Astrocyte (in vitro differentiated cells and primary cell): ENCODE measurements at places on chromosomes 4 and X.

- no peaks in the 10 kb centered on the region for H3K27me3 ChIP-seq
- DNase-seq = no peak
- H3K36me3 ChIP-seq = peaks cover 11% of the 10 kb centered on the region
- no peak overlapping the region for H3K4me3 ChIP-seq
- no peak overlapping the region for H3K27ac ChIP-seq
- H3K4me1 ChIP-seq = peaks cover 30% of the 10 kb centered on the region
Observed at GRCh38 chr4:186698028-186698427, 25.6 kb downstream of the FAT1 start.

DNA sequence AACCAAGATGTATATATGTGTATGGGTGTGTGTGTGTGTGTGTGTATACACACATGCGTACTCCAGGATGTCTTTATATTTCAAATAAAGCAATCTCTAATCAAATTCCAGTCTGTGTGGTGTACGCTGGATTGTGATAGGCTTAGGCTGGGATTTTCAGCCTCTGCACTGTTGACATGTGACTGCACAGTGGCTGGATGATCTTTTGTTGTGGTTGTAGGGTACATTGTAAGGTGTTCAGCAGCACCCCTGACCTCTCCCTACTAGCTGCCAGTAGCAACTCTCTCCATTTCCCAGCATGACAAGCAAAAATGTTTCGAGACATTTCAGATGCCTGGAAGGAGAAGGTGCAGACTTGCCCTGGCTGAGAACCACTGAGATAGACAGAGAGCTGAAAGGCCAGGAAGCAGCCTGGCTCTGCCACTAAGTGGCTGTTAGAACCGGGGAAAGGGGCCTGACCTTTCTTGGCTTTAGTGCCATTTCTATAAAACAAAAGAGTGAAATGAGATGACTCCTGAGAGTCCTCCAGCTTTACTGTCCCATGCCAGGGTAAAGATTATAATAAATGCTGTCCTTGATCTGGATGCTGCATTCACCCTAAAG lies 10.5 kb downstream of the PGM2 start:
- peak overlapping the region; percentile 41 for H3K27ac ChIP-seq
- H3K36me3 ChIP-seq = peaks cover 24% of the 10 kb centered on the region
- H3K4me3 ChIP-seq = peak overlapping the region; percentile 20
- no peaks in the 10 kb centered on the region for H3K27me3 ChIP-seq
- no peak for DNase-seq

- peaks cover 4% of the 10 kb centered on the region for H3K4me1 ChIP-seq
- no peaks in the 10 kb centered on the region for H3K36me3 ChIP-seq
- no peak overlapping the region for H3K27ac ChIP-seq
- H3K4me3 ChIP-seq = no peak overlapping the region
Observed at GRCh38 chr4:10960389-10960788, 275.8 kb upstream of the CLNK start.

DNA sequence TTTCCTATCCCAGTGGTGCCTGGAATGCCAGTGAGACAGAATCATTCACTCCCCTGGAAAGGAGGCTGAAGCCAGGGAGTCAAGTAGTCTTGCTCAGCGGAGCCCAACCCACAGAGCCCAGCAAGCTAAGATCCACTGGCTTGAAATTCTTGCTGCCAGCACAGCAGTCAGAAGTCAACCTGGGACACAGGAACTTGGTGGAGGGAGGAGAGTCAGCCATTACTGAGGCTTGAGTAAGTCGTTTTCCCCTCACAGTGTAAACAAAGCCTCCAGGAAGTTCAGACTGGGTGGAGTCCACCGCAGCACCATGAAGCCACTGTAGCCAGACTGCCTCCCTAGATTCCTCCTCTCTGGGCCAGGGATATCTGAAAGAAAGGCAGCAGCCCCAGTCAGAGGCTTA lies 283.2 kb upstream of the CPEB2 start:
- DNase-seq = peak; percentile 61
- no peaks in the 10 kb centered on the region for H3K36me3 ChIP-seq
- peaks cover 8% of the 10 kb centered on the region for H3K4me1 ChIP-seq
- peak overlapping the region; percentile 2 for H3K27ac ChIP-seq
- H3K27me3 ChIP-seq = no peaks in the 10 kb centered on the region

DNA sequence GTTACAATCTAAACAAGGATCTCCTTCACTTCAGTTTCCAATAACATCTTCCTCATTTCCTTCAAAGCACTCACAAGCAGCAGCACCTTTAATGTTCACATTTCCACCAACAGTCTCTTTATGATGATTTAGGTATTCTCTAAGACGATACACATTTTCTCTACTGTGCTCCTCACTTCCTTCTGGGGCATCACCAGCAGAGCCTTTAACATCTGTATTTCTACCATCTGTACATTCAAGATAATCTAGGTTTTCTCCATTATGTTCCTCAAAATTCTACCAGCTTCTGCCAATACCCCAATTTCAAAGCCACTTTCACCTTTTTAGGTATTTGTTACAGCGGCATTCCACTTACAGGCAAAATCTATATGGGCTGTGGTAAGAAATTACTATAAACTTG lies 80.6 kb downstream of the FBXW7 start:
- DNase-seq = no peak
- H3K4me1 ChIP-seq = peaks cover 3% of the 10 kb centered on the region
- H3K27me3 ChIP-seq = no peaks in the 10 kb centered on the region

DNA sequence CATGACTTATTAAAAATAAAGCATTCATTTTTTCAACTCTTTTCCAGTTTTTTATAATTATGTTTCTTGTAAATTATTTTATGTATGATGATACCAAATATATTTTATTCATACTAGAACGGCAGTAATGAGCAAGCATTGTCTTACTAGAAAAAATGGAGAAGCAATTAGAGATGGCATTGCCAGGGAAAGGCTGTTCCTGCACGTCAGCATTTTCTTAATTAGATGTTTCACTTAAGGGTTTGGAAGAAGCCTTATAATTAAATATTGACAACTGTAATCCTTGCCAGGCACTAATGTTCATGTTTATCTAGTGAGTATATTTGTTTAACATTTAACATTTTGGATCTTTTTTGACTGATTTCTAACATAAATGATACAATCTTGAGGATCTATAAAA lies 16.6 kb downstream of the FAM149A start:
- no peaks in the 10 kb centered on the region for H3K4me1 ChIP-seq
- peaks cover 6% of the 10 kb centered on the region for H3K27me3 ChIP-seq
- DNase-seq = no peak
- no peaks in the 10 kb centered on the region for H3K36me3 ChIP-seq

- H3K4me1 ChIP-seq = peaks cover 28% of the 10 kb centered on the region
- no peaks in the 10 kb centered on the region for H3K27me3 ChIP-seq
- DNase-seq = peak; percentile 97
- peak overlapping the region; percentile 73 for H3K27ac ChIP-seq
Observed at GRCh38 chr4:149164282-149164681, 651.4 kb downstream of the IQCM start.

DNA sequence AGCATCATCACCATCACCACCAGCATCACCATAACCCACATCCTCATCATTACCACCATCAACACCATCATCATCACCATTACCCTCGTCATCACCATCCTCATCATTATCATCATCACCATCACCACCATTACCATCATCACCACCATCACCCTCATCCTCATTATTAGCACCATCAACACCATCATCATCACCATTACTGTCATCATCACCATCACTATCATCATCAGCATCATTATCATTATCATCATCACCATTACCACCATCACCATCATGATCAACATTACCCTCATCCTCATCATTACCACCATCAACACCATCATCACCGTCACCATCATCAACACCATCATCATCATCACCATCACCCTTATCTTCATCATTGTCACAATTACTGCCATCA lies 51.7 kb downstream of the HTRA3 start:
- H3K27me3 ChIP-seq = no peaks in the 10 kb centered on the region
- no peak for DNase-seq
- peaks cover 4% of the 10 kb centered on the region for H3K4me1 ChIP-seq
- no peak overlapping the region for H3K4me3 ChIP-seq
- no peak overlapping the region for H3K27ac ChIP-seq
- no peaks in the 10 kb centered on the region for H3K36me3 ChIP-seq

- no peaks in the 10 kb centered on the region for H3K36me3 ChIP-seq
- H3K27ac ChIP-seq = no peak overlapping the region
- H3K4me3 ChIP-seq = no peak overlapping the region
- no peaks in the 10 kb centered on the region for H3K4me1 ChIP-seq
- no peaks in the 10 kb centered on the region for H3K27me3 ChIP-seq
Observed at GRCh38 chr4:109622626-109623025, 62.6 kb downstream of the MCUB start.

DNA sequence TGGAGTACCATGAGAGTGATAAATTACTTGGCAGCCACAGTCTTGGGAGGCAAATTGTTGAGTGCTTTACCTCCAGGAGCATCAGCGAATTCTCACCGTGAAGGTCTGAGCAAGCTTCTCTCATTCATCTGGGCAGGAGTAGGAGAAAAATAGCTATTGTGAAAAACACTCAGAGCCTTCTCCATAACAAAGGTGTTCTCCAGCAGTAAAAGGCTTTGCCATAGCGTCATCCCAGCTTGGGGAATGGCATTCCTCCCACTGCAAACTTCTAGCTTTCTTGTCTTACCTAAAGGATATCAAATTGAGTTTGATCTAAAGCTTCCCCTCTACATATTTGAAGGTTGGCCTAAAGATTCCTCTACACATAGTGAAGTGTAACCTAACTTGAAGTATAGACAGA lies 29.8 kb upstream of the MAGEA11 start:
- no peaks in the 10 kb centered on the region for H3K4me1 ChIP-seq
- H3K27ac ChIP-seq = no peak overlapping the region
- no peak for DNase-seq
- H3K36me3 ChIP-seq = no peaks in the 10 kb centered on the region
- no peaks in the 10 kb centered on the region for H3K27me3 ChIP-seq

GRCh38 chr4:121707344-121707743 lies 10.6 kb upstream of the ANXA5 start:
- no peak overlapping the region for H3K4me3 ChIP-seq
- no peaks in the 10 kb centered on the region for H3K27me3 ChIP-seq
- peaks cover 30% of the 10 kb centered on the region for H3K4me1 ChIP-seq
- no peak for DNase-seq
- H3K27ac ChIP-seq = no peak overlapping the region

GRCh38 chr4:7771541-7772507 lies 167.8 kb downstream of the AFAP1 start:
- H3K4me3 ChIP-seq = no peak overlapping the region
- no peak for DNase-seq
- peaks cover 3% of the 10 kb centered on the region for H3K4me1 ChIP-seq
- peaks cover 82% of the 10 kb centered on the region for H3K36me3 ChIP-seq
- H3K27me3 ChIP-seq = no peaks in the 10 kb centered on the region

DNA sequence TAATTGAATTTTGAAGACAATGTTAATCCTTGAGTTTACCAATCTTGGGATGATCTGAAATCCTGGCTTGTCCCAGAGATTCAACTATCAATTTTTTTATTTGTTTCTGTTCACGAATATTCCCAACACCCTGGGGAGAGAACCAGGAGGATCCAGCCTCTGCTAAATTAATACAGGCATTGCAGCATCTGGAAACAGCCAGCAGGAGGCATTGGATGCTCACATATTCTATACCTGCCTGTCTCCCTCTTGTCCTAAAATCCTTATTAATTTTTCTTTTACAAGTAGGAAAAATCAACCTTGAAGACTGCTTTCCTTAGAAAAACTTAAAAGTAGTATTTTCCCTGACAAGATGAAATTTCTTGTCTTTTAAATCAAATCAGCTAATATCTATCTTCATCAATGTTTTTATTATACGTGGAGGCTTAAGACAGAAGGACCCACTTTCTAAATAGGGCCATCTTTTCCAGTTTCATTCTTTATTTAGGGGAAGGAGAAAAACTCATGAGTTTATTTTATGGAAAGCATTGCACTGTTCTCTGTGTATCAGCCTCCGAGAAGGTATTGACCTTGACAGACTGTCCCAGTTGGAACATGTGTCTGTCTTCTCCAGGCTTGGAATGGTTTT lies 102.4 kb downstream of the CLNK start:
- H3K27ac ChIP-seq = no peak overlapping the region
- no peaks in the 10 kb centered on the region for H3K36me3 ChIP-seq
- DNase-seq = peak; percentile 36

- no peaks in the 10 kb centered on the region for H3K36me3 ChIP-seq
- H3K4me3 ChIP-seq = no peak overlapping the region
- H3K4me1 ChIP-seq = no peaks in the 10 kb centered on the region
- DNase-seq = no peak
Observed at GRCh38 chr4:84973856-84974255, 7.4 kb upstream of the WDFY3 start.

- no peak overlapping the region for H3K4me3 ChIP-seq
- H3K4me1 ChIP-seq = peaks cover 12% of the 10 kb centered on the region
- no peak overlapping the region for H3K27ac ChIP-seq
- H3K27me3 ChIP-seq = no peaks in the 10 kb centered on the region
- DNase-seq = no peak
- no peaks in the 10 kb centered on the region for H3K36me3 ChIP-seq
Observed at GRCh38 chrX:134721766-134722532, 63.7 kb upstream of the PLAC1 start.

DNA sequence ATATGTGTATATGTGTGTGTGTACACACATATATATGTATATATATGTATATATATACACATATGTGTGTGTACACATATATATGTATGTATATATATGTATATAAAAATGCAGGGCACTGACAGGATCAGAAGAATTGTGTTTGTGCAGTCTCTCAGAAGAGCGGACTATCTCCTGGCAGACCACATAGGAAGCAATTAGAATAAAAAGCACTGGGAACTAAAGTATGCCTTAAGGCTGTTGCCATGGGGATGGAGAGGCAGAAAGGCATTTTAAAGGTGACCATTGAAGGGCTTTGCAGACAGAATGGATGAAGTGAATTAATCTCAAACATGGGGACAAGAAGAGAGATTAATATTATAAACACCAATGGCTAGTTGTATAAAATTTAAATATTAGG lies 33.7 kb upstream of the USP51 start:
- no peak for DNase-seq
- H3K4me1 ChIP-seq = no peaks in the 10 kb centered on the region
- H3K4me3 ChIP-seq = no peak overlapping the region
- H3K27me3 ChIP-seq = no peaks in the 10 kb centered on the region
- H3K36me3 ChIP-seq = no peaks in the 10 kb centered on the region
- H3K27ac ChIP-seq = no peak overlapping the region

GRCh38 chr4:128516301-128516969 lies 228.8 kb upstream of the PGRMC2 start:
- peaks cover 38% of the 10 kb centered on the region for H3K4me1 ChIP-seq
- H3K36me3 ChIP-seq = no peaks in the 10 kb centered on the region
- H3K27ac ChIP-seq = peak overlapping the region; percentile 92
- DNase-seq = peak; percentile 71
- no peaks in the 10 kb centered on the region for H3K27me3 ChIP-seq

- H3K4me3 ChIP-seq = no peak overlapping the region
- no peaks in the 10 kb centered on the region for H3K27me3 ChIP-seq
- no peak for DNase-seq
- H3K27ac ChIP-seq = no peak overlapping the region
- H3K36me3 ChIP-seq = no peaks in the 10 kb centered on the region
Observed at GRCh38 chrX:39769748-39770147, 328.0 kb downstream of the BCOR start.
